ENCODE measurements at places on chromosomes 11 and 22.

GRCh38 chr22:44441401-44442185 is 56.4 kb downstream of the RTL6 start:
- DNase-seq, result no peak

GRCh38 chr22:37661160-37661924 is 2.8 kb downstream of the PDXP start:
- DNase-seq, result no peak

DNA sequence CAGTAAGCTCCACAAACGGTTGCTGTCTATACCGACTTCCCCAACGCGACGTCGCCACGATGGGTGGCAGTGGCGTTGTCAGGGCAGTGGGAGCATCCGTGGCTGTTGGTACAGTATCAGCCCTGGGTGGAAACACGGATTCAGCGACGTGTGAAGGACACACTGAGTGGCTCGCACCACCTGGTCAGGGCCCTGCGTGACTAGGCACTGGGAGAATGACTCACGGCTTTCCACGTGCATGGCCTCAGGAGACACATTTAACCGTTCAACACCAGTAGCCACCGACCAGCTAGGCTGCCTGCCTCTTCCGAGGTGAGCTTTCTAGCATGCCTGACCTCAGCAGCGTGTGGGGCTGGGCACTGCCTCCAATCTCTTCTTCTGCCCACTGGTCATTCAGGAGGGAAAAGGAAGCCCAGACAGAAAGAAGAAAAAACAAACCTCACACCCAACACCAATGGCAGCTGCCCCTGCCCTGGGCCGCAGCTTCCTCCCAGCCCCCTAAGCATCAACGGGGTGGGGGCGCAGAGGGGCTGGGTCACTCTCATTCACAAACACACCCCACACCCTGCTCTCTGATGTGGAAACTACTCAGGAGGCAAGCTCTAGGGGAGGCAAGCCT is 59.0 kb downstream of the MYH9 start:
- DNase-seq, result no peak

DNA sequence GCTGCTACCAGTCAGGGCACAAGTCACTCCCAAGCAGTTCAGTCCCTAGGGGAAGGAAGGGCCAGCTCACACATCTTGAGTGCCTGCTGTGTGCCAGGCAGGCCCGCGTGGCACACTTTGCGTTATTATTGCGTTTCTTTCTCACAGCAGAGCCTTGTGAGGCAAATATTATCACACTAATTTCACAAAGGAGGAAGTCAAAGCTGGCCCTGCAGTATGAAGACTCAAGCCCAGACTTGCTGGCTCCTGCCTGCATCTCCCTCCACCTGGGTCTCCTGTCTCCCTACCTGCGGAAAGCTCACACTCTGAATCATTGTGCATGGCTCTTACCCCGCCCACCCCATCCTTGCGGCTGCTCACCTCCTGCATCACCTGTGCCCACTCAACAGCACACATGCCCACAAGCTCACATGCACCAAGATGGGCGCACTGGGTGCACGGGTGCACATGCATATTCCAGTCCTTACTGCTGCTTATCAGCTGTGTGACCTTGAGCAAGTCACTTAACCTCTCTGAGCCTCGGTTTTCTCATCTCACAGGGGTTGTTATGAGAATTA is 31.7 kb upstream of the P2RY2 start:
- DNase-seq, result no peak

GRCh38 chr11:15663777-15664218 is 549.1 kb downstream of the INSC start:
- no peak for DNase-seq

GRCh38 chr22:29145321-29146072 is 60.2 kb upstream of the EMID1 start:
- DNase-seq, result no peak

- DNase-seq, result no peak
Observed at GRCh38 chr11:32775908-32776307, 18.6 kb downstream of the CCDC73 start.

- no peak for DNase-seq
Observed at GRCh38 chr22:48719978-48720661, 1107.6 kb downstream of the BRD1 start.

DNA sequence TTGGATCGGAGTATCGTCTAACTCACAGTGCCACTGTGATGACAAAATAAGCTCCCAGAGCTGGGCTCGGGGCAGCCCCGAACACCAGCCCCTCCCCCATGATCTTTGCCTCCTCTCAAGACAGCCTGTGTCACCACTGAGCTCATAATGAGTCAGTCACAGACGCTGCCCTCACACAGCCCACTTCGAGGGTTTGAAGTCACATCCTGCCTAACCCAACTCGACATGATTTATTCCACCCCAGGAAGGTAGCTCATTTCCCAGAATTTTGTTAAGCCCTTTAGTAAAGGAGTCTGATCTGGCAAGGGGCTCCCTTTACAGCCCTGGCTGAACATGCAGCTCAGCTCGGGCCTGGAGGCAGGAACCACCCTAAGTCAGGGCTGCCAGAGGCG is 22.8 kb downstream of the MYH9 start:
- DNase-seq, result peak; percentile 64

DNA sequence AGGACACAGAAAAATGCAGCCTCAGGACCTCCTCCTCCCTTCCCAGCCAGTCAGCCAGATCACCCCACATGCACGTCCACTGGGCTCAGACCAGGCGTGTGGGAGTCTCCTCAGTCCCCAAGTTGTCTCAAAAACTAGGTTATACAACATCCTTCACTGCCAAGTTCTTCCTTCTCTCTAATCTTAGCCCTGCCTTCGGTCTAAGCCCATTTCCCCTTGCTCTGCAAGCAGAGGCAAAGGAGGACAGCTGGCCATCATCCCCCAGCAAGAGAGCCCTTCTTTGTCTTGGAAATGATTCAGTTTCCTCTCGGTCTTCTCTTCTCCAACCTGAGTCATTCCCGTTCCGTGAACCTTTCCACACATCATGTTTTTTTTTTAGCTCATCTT is 14.0 kb upstream of the NRGN start:
- no peak for DNase-seq

- DNase-seq, result no peak
Observed at GRCh38 chr11:47314992-47315391, 37.5 kb downstream of the MYBPC3 start.

- DNase-seq, result no peak
Observed at GRCh38 chr11:122123263-122123929, 7.4 kb upstream of the BLID start.

- no peak for DNase-seq
Observed at GRCh38 chr11:126129727-126130671, 67.3 kb upstream of the CDON start.

- no peak for DNase-seq
Observed at GRCh38 chr11:3158131-3158591, 6.9 kb downstream of the OSBPL5 start.

DNA sequence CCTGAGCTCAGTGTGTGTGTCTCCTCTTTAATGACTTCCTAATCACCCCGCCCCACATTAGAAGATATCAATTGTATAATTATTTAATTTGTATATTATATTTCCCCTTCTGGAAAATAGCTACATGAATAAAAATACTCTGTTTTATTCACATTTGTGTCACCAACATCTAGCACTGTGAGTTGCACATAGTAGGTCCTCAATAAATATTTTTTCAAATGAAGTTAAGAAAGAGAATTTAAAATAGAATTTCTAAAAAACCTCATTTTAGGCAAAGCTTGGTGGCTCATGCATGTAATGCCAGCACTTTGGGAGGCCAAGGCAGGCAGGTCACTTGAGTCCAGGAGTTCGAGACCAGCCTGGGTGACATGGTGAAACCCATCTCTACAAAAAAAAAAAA is 59.7 kb downstream of the FAM83F start:
- no peak for DNase-seq

DNA sequence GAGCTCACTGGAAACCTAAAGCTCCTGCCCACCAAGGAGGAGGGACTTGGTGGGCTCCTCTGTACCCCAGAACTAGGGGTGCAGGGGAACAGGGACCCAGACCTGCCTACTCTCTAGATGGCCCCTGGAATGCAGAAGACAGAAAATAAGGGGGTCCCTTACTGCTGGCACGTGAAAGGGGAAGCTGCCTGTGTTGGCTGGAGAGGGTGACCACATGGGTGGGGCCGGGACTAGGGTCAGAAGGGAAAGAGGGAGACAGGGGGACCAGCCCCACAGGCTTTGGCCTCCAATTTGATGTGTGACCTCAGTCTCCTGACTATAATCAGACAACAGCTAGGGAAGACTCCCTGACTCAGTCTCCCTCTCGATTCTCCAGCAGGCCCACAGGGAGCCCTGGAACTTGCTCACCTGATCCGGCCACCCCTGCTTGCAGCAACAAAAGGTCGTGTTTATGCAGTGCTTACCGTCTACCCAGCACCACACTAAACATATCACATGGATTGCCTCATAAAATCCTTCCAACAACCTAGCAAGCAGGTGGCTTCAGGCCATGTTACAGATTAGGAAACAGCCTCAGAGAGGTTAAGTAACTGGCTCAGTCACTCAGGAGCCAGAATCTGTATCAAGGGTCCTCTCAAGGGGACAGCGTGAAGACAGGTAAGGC is 10.2 kb downstream of the ARAP1 start:
- DNase-seq, result no peak

GRCh38 chr11:11349870-11350337 is 3.1 kb downstream of the CSNK2A3 start:
- DNase-seq, result no peak

GRCh38 chr11:114678125-114679036 is at the start of gene NXPE2:
Gene NXPE2, plus strand, starts transcription at chr11:114678527. Its CDS starts 49 bp downstream, at chr11:114678576.
- DNase-seq, result no peak

DNA sequence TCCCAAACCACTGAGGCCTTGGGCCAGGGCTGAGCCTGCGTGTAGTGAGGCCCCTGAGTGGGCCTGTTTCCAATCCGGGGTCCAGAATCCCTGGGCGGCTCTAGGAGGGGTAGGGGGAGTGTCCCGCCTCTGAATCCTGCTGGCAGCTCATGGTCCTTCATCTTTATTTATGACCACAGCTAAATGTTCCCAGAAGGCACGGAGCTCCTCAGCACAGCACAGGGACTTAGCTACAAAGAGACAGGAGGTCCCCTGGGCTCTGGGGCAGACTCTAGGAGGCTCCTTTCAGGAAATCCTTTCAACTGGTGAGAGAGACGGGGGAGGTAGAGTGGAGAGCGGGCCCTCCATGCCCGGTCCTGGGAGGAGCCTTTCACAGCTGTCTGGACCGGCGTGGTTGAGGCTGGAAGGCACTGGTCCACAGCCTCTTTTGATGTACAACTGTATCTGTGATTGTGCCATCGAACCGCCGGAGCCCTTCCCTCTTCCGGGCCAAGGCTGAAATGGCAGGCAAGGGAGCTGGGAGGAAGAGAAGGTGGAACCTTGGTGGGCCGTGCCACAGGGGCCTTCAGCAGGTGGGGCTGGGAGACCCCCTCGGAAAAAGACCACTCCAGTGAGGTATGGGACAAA is 46.8 kb downstream of the SCUBE1 start:
- DNase-seq, result no peak

- DNase-seq, result no peak
Observed at GRCh38 chr11:112797092-112797491, 164.1 kb upstream of the NCAM1 start.

- no peak for DNase-seq
Observed at GRCh38 chr11:98531576-98531975, 489.2 kb upstream of the CNTN5 start.

DNA sequence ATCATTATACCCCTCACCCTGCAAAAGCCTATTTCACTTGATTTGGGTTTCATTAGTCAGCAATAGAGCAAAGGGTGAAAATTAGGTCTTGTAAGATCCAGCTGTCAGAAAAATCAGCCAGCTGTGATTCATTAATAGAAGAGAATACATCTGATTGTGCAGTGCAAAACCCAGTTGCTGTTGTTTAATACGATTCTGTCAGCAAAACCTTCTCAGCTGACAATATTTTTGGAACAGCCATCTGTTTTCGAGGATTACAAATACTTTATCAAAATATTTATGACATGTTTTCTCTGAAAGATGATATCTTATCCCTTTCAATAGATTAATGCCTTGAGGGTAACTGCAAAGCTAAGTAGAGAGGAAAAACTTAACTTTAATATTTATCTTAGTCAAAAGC is 1354.0 kb upstream of the RAG2 start:
- DNase-seq, result no peak

DNA sequence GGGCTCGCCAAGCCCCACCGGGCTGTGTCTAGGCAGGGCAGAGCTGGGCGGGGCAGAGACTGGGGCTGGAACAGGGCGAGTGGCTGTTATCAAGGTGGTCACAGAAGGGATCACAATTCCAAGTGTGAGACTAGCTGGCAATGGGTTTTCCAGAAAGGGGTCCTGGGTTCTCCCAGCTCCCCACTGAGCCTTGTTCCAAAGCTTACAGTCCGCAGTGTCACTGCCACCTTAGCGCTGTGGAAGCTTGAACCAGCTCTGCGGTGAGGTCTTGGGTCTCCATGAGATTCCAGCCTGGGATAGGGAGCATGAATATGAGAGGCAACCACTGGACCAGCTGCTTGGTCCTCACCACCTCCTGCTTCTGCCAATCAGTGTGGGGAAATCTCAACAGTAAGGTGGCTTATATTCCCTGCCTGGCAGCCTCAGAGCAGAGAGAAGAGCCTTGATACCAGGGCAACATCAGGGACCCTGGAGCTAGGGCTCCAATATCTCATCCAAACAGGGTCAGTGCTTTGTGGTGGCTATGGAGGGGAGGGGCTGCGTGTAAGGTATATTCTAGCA is 831 bp downstream of the CD44 start:
- no peak for DNase-seq

- DNase-seq, result no peak
Observed at GRCh38 chr11:108895579-108896480, 231.0 kb downstream of the DDX10 start.

DNA sequence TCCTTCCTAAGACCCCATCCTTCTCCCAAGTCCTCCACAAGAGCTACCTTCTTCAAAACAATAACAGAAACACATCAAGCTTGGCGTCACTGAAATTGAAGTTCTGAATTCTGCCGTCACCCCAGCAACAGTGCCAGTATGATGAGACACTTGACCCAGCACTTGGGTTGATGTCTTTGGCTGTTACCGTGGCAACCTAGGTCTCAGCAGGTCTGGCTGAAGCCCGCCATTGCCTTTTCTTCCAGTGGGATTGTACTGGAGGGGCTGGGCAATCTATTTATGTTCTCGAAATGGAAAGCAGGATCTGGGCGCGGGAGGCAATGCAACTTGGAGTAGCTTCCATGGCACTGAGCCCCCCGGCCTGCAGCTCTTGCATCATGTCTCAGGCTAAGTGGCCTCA is 23.8 kb downstream of the NPTXR start:
- no peak for DNase-seq

DNA sequence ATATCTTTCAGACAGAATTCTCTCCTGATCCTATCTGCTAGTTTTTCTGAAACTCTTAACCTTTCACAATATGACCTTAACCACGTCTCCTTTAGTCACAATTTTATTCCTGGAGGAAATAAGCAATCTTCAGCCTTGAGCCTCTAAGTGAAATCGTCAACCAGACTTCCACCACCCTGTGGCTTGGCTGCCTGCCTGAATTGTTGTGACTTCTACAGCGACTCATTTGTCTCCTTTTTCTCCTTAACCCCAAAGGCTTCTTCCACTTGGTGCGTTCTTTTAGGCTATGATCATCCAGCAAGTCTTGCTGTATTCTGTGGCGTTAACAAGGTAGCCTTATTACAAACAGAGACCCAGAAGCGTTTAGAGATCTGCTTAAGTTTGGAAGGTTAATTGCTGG is 535.1 kb upstream of the ARHGAP42 start:
- no peak for DNase-seq

GRCh38 chr22:45516923-45517675 is 14.4 kb downstream of the FBLN1 start:
- no peak for DNase-seq

GRCh38 chr11:44793350-44794090 is 66.8 kb downstream of the TSPAN18 start:
- DNase-seq, result no peak

GRCh38 chr22:17870407-17870806 is 96.1 kb upstream of the BID start:
- DNase-seq, result no peak
